ENCODE measurements at places on chromosomes 13 and 19. TPM values are rescaled to one million over a fixed set of nuclear protein-coding genes. Genes with fewer than 3 reads are reported as not detected.

- no peaks in the 10 kb centered on the region for H3K27me3 ChIP-seq
- no peak for DNase-seq
- no peak overlapping the region for H3K27ac ChIP-seq
Measured at GRCh38 chr13:26529441-26529840, 28.0 kb upstream of the WASF3 start.

GRCh38 chr19:29422047-29422446, 103.7 kb upstream of the VSTM2B start:
- no peaks in the 10 kb centered on the region for H3K27me3 ChIP-seq
- no peaks in the 10 kb centered on the region for H3K36me3 ChIP-seq
- DNase-seq = no peak
- H3K27ac ChIP-seq = no peak overlapping the region
- no peaks in the 10 kb centered on the region for H3K4me1 ChIP-seq
- H3K4me3 ChIP-seq = no peak overlapping the region

DNA sequence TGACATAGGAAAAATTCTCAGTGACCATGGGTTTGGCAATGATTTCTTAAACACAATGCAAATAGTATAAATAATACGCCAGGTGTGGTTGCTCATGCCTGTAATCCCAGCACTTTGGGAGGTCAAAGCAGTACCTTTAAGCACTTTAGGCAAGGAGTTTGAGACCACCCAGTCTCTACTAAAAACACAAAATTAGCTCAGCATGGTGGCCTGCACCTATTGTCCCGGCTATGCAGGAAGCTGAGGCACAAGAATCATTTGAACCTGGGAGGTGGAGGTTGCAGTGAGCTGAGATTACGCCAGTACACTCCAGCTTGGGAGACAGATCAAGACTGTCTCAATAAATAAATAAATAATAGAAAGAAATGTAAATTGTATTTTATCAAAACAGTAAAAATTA, 356.5 kb upstream of the SLITRK6 start:
- no peaks in the 10 kb centered on the region for H3K27me3 ChIP-seq
- H3K4me3 ChIP-seq = no peak overlapping the region
- no peak for DNase-seq
- no peak overlapping the region for H3K27ac ChIP-seq
- H3K36me3 ChIP-seq = no peaks in the 10 kb centered on the region

GRCh38 chr13:42569576-42570344, 4.2 kb upstream of the TNFSF11 start:
- DNase-seq = no peak
- H3K4me3 ChIP-seq = no peak overlapping the region
- H3K27ac ChIP-seq = no peak overlapping the region
- H3K36me3 ChIP-seq = no peaks in the 10 kb centered on the region

GRCh38 chr13:86792153-86792651, 879.0 kb upstream of the SLITRK5 start:
- no peaks in the 10 kb centered on the region for H3K36me3 ChIP-seq
- no peak overlapping the region for H3K27ac ChIP-seq
- DNase-seq = no peak
- no peaks in the 10 kb centered on the region for H3K4me1 ChIP-seq
- no peak overlapping the region for H3K4me3 ChIP-seq

DNA sequence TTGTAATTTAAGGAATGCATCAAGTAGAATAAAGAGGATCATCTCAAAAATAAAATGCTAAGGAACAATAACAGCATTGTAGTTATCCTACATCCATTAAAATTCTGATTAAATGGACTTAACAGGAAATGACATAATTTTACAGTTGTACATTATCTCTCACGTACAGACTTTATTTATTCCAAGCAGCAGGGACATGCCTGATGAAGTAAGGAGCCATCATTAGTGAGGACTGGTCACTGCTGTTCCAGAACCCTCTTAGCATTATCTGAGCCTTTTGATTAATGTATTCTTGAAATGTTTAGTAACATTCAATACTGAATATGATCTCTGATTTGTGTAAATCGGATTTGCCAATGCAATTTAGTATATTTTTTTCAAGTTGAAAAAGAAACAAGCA, 516.1 kb downstream of the DACH1 start:
- H3K36me3 ChIP-seq = no peaks in the 10 kb centered on the region
- H3K27ac ChIP-seq = no peak overlapping the region
- H3K27me3 ChIP-seq = no peaks in the 10 kb centered on the region
- no peak for DNase-seq

GRCh38 chr19:35986664-35987570, 8.1 kb upstream of the SDHAF1 start:
- H3K4me3 ChIP-seq = peak overlapping the region; percentile 32
- peaks cover 16% of the 10 kb centered on the region for H3K4me1 ChIP-seq
- H3K27ac ChIP-seq = no peak overlapping the region
- no peaks in the 10 kb centered on the region for H3K36me3 ChIP-seq

GRCh38 chr19:43643326-43643725, 3.7 kb upstream of the CADM4 start:
- no peaks in the 10 kb centered on the region for H3K36me3 ChIP-seq
- H3K27me3 ChIP-seq = peaks cover 4% of the 10 kb centered on the region
- DNase-seq = no peak
- no peak overlapping the region for H3K27ac ChIP-seq
- no peak overlapping the region for H3K4me3 ChIP-seq

GRCh38 chr19:1907563-1908363, 2.6 kb downstream of the ADAT3 start:
- no peaks in the 10 kb centered on the region for H3K36me3 ChIP-seq
- peaks cover 11% of the 10 kb centered on the region for H3K4me1 ChIP-seq
- no peak for DNase-seq
- no peaks in the 10 kb centered on the region for H3K27me3 ChIP-seq
- no peak overlapping the region for H3K4me3 ChIP-seq

DNA sequence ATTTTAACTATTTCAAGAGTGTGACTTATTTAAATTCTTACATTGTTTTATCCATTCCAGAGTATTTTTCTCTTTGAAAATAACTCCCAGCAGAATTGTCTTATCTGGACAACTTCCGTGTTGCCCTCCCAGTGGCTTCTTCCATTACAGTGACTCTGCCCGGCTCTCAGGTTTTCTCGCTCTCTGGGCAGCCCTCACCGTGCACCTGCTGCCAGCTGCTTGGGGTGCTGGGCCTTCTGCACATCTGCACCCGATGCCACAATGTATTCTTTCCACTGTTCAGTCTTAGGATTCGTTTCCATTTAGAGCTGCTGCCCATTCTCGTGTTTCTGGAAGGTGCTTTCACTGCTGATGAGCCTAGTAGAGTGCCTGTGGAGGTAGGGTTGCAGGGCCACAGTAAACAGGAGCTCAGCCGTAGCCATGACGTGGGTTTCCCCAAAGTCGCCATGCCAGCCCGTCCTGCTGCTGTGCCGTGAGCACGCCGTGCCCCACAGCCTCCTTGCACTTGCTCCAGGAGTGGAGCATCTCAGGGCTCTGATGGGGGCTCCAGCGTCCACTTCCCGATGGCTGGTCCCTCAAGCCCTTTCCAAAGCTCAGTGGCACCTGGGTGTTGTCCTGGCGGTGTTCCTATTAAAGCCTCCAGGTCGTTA, 46.1 kb upstream of the DCUN1D2 start:
- no peaks in the 10 kb centered on the region for H3K27me3 ChIP-seq
- no peak overlapping the region for H3K27ac ChIP-seq
- no peak for DNase-seq
- H3K4me1 ChIP-seq = no peaks in the 10 kb centered on the region
- H3K36me3 ChIP-seq = peaks cover 15% of the 10 kb centered on the region

DNA sequence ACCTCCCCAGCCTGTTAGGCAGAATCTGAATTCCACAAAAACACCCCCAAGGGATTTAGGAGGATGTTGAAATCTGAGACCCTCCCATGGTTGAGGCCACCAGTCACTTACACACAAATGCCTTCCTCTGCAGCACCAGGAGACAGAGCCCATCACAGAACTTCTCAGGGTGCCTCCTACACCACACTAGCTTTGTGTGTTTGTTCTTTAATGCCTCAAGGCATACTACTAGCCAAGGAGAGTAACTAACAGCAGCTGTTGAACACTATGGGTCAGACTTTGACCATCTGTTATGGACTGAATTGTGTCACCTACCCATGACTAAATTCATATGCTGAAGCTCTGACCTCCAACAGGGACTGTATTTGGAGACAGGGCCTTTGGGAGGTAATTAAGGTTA, 9.5 kb upstream of the MED26 start:
- no peak overlapping the region for H3K27ac ChIP-seq
- peaks cover 61% of the 10 kb centered on the region for H3K36me3 ChIP-seq
- H3K4me1 ChIP-seq = peaks cover 9% of the 10 kb centered on the region

- H3K4me3 ChIP-seq = no peak within 1 kb of the TSS
- no peaks in the 10 kb centered on the region for H3K4me1 ChIP-seq
- H3K27me3 ChIP-seq = no peaks in the 10 kb centered on the region
- DNase-seq = no peak
- H3K27ac ChIP-seq = no peak within 1 kb of the TSS
Measured at GRCh38 chr19:708154-709143, at the start of gene PALM. PALM (plus strand) TSS chr19:708935; CDS start chr19:709147, 212 bp downstream.

GRCh38 chr13:43751624-43752023, 35.1 kb downstream of the ENOX1 start:
- H3K36me3 ChIP-seq = no peaks in the 10 kb centered on the region
- H3K4me3 ChIP-seq = no peak overlapping the region
- no peak for DNase-seq
- no peak overlapping the region for H3K27ac ChIP-seq

DNA sequence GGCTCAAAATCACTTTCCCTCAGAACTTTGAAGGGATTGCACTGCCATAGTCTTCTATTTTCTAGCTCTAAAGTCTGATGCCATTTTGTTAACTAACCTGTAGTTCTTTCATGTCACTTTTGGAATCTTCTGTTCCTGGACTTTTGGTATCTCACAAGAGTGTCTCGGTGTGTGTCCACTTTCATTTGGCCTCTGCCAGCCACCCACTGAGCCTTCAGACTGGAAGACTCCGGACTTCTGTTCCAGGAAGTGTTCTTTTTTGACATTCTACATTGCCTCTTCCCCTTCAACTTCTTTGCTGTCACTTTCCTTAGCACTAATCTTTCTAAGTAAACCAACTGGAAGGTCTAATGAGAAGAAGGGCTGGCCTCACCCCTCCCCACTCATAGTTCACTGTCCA, 25.0 kb upstream of the LAMP1 start:
- no peak for DNase-seq
- no peaks in the 10 kb centered on the region for H3K4me1 ChIP-seq
- H3K4me3 ChIP-seq = no peak overlapping the region
- no peaks in the 10 kb centered on the region for H3K36me3 ChIP-seq
- no peaks in the 10 kb centered on the region for H3K27me3 ChIP-seq

DNA sequence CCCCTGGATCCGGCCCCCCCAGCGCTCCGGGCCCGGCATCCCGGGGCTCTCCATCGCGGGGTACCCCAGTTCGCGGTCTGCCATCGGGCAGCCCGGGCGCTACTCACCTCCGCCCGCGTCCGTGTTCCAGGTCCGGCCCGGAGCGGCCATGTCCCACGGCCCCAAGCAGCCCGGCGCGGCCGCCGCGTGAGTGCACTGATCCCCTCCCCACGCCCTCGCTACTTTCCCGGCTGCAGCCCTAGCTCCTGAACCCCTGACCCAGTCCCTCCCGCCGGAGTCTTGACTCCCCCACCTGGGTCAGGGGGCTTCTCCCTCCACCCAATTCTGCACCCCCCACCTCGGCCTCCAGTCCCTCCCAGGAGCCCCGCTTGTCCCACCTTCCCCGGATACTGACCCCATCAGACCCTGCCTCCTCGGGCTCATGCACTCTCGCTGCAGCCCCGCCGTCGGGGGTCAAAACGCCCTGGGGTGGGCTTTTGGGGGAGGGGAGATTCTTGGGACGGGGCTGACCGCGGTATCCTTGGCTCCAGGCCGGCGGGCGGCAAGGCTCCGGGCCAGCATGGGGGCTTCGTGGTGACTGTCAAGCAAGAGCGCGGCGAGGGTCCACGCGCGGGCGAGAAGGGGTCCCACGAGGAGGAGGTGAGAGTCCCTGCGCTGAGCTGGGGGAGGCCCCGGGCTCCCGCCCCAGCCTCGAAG, 566 bp downstream of the HMG20B start:
- DNase-seq = no peak
- H3K4me3 ChIP-seq = peak overlapping the region; percentile 77
- H3K36me3 ChIP-seq = peaks cover 7% of the 10 kb centered on the region
- peaks cover 8% of the 10 kb centered on the region for H3K4me1 ChIP-seq

- H3K36me3 ChIP-seq = no peaks in the 10 kb centered on the region
- DNase-seq = no peak
- no peaks in the 10 kb centered on the region for H3K4me1 ChIP-seq
- no peak overlapping the region for H3K27ac ChIP-seq
- no peaks in the 10 kb centered on the region for H3K27me3 ChIP-seq
Measured at GRCh38 chr13:85013006-85013405, 786.2 kb downstream of the SLITRK6 start.

DNA sequence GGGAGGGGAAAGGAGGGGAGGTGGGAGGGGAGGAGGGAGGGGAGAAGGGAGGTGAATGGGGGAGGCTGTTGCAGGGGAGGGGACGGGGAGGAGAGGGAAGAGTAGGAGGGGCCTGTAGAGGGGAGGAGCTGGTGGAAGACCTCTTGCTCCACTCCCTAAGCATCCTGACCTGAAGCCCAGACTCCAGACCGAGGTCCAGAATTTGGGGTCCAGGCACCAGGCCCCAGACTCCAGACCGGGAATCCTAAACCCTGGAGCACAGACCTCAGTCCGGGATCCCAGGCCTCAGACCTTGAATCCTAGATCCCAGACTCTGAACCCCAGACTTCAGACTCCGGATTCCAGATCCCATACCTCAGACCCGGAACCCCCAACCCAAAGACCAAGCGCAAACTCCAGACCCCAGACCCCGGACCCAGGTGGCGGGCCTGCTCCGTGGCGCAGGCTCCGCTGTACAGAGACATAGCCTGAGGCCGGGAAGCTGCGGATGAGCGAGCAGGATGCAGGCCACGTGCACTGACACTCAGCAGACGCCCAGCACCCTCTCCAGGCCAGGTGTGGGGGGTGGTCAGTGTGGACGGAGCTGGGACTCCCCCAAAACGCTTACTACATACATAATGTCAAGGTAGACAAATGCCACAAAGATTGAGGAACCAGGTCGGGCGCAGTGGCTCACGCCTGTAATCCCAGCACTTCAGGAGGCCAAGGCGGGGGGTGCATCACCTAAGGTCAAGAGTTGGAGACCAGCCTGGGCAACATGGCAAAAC, 710 bp upstream of the BTBD2 start:
- no peak for DNase-seq
- peaks cover 33% of the 10 kb centered on the region for H3K4me1 ChIP-seq
- peak overlapping the region; percentile 44 for H3K4me3 ChIP-seq

GRCh38 chr13:40682449-40683240, 16.2 kb upstream of the FOXO1 start:
- peaks cover 9% of the 10 kb centered on the region for H3K4me1 ChIP-seq
- no peaks in the 10 kb centered on the region for H3K27me3 ChIP-seq
- DNase-seq = no peak
- no peak overlapping the region for H3K27ac ChIP-seq
- no peak overlapping the region for H3K4me3 ChIP-seq

SYT5 gene
- total RNA-seq = 2.9 TPM

SULT2A1 gene
- not detected for total RNA-seq

ATP1A3 gene
- total RNA-seq = 6.9 TPM

GRK1 gene
- total RNA-seq = not detected

KLK13 gene
- total RNA-seq = not detected

IGFL4 gene
- total RNA-seq = not detected

ZNF888 gene
- total RNA-seq = 4.5 TPM

NEK5 gene
- total RNA-seq = not detected

Measured in T-cell (primary cell).